KBM-7 (cell line): ENCODE measurements at places on chromosomes 12 and 14.

GRCh38 chr12:95601091-95601961 lies 50.0 kb upstream of the USP44 start:
- DNase-seq: no peak

DNA sequence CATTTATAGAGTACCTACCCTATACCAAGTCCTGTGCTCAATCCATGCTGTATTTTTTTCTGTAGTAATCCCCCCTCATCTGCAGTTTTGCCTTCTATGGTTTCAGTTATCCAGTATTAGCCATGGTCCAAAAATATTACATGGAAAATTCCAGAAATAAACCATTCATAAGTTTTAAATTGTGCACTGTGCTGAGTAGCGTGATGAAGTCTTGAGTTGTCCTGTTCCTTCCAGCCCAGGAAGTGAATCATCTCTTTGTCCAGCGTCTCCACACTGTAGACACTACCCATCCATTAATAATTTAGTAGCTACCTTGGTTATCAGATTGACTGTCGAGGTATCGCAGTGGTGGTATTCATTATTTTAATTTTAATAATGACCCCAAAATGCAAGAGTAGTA lies 54.2 kb downstream of the SUDS3 start:
- no peak for DNase-seq

GRCh38 chr12:109369831-109370230 lies 22.1 kb downstream of the MYO1H start:
- DNase-seq: no peak

DNA sequence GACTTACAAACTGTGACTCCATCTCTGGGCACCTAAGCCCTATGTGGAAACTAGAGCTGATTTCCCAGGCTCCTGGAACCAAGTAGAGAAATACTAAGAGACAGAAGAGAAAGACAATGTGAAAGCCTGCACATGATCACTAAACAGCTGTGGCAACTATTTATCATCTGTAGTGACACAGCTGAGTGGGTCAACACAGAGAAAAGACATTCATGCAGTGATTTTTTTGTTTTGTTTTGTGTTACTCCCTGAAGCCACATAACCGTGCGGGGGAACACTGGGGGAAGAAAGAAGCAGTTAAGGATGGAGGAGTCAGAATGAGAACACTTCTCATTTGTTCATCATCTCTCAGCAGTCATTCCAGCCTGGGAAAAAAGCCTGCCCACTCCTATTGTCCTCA lies 1.5 kb downstream of the PRR4 start:
- no peak for DNase-seq

DNA sequence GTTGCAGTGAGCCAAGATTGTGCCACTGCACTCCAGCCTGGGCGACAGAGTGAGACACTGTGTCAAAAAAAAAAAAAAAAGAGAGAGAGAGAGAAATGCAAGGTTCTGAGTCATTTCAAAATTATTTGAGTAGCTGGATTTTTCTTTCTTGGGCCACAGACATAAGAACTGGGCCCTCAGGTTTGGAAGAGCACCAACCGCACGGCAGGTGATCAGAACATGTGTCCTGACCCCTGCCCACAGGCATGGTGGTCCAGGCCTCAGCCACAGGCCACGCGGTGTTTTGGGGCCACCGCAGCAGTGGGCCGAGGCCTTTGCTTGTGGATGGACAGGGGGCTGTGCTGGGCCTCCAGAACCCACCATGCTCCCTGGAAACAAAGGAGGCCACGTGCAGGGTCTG lies 126.7 kb downstream of the CALM1 start:
- DNase-seq: no peak

- DNase-seq: no peak
These were observed 39.3 kb downstream of the SLC25A47 start for GRCh38 chr14:100362311-100362927.

- DNase-seq: no peak
These were observed 6.8 kb downstream of the PFKM start for GRCh38 chr12:48125985-48126384.
